Hair follicular keratinocyte (primary cell): ENCODE measurements at places on chromosomes 12 and 14. TPM values are rescaled to one million over a fixed set of nuclear protein-coding genes. Genes with fewer than 3 reads are reported as not detected.

Gene IFNG-AS1
- total RNA-seq = not detected in 2 replicates

Gene IFT81
- 8.0 and 8.5 TPM in 2 replicates for total RNA-seq

Gene MUCL1
- total RNA-seq = not detected in 2 replicates

Gene TCL1A
- total RNA-seq = not detected in 2 replicates

Gene KRT2
- not detected in 2 replicates for total RNA-seq
